ENCODE measurements at places on chromosomes 4 and X.

DNA sequence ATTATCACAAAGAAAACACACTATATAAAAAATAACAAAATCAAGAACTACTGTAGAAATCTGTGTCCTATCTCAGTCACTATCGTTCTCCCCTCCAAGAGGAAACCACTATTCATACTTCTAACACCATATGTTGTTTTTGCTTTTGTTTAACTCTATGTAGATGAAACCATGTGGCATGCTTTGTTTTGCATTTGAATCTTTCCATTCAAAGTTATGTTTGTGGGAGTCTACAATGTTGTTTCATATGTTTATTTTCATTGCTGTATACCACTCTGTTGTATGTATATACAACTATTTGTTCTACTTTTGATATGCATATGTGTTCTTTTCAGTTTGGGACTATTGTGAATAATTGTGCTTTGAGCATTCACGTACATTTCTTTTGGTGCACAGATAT is 116.1 kb downstream of the PABPC4L start:
- no peak for DNase-seq

DNA sequence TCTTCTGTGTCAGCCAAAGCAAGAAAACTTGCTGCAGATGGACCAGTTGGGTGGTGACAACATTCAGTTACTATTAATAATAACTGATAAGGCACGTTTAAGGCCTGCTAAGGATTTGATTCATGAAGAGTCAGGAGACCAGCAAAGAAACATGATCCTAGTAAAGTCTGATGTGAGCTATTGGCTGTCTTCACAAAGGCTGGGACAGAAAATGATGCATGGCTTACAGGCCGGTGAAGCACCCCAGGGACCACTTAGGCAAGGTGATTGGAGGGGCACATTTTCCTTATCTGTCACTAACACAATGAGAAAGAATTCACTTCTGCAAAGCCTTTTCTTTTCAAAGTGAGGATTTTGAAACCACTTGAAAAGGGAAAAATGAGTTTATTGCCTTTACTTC is 65.4 kb upstream of the TRPC3 start:
- no peak for DNase-seq

DNA sequence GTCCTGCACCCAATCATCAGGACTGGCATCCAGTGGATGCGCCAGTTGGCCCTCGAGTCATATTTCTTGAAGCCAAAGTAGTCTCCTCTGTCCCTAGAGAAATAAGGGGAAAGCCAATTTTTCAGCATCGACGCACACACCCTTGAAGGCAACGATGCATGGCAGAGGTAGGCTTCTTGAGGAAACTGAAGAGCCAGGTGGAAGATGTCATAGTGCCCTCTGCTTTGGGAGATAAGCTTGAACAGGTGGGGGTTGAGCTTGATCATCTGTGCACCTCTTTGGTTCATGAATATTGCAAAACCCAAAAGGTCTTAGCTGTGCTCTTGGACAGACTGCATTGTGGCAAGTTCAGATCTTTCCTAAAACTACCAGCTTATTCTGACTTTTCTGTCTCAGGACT is 34.6 kb upstream of the WDR1 start:
- no peak for DNase-seq

GRCh38 chr4:169220854-169221411 is 49.8 kb downstream of the SH3RF1 start:
- no peak for DNase-seq

GRCh38 chr4:36930562-36931111 is 313.9 kb upstream of the NWD2 start:
- DNase-seq = no peak

DNA sequence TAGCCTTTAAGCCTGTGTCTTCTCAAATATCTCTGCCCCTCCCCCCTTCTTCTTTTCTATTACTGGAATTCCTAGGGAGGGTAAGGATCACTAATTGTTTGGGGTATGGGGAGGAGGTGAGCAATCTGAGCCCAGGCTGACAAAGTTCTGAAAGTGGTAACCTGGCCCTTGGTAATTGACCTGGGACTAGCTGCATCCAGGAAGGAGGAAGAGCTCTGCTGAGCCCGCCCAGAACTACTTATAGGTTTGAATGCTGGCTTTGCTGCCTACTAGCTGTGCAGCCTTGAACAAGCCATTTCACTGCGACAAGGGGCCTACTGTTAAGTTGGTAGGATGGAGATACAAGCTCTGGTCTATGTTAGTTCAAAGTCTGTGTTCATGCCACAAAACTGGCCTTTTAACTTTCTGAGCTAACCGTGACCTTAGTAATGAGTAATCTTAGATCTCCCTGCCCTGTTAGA is 37.8 kb downstream of the DGKK start:
- DNase-seq = no peak

DNA sequence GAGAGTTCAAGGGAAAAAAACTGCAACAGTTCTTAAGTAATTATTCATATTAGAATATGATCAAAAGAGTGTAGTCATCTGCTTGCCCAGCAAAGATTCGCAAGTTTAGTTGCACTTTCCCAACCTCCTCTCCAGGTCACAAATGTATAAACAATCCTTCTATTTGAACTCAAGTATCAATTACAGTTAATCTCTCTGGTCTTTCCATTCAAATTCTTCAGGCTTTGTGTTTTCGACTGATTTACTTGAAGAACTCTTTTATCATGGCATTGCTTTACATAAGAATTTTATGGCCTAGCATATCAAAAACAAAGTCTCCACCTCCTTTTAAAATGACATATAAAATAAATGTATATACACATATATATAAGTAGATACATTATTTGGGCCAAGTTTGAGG is 1009.6 kb upstream of the DIAPH2 start:
- DNase-seq = no peak

GRCh38 chrX:45850197-45850774 is 649.6 kb upstream of the DIPK2B start:
- DNase-seq = no peak

DNA sequence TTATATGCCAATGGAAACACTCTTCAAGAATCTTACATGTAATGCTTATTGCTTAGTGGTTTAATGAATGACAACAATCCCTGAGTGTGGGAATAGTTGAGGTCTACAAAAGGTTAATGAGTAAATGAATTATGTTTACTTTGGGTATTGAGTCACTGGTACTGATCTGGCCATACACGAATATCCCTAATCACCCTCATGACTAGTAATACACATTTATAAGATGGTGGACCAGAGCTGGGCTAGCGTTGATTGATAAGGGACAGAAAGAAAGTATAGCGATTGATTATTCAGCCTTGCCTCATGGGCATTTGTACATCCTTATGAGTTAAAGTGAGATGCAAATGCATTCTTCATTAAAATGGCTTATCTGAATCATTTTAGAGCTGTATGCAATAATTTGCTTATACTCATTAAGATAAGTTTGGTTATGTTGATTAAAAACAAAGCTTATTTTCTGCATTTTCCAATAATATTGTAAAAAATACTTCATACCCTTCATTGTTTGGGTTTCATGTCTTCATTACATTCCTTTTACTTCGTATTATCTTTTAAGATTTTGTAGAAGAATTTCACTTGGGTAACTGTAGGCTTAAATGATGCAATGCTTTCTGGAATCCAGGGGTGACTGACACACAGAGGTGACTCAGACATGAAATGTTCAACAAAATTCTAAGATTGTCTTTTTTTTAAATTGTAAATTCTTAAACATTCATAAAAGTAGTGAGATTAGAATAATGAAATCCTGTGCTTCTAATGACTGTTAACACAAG is 47.4 kb downstream of the FGF2 start:
- DNase-seq = no peak

- DNase-seq = no peak
These were observed 133.1 kb downstream of the AKAP4 start for GRCh38 chrX:50067435-50068284.

Measured in GDM1 (cell line).